ENCODE measurements at places on chromosomes 1 and 21. TPM values are rescaled to one million over a fixed set of nuclear protein-coding genes. Genes with fewer than 3 reads are reported as not detected.

Gene PAQR6
- 7.7 TPM for total RNA-seq

Gene SEC16B
- total RNA-seq: 2.4 TPM

DNA sequence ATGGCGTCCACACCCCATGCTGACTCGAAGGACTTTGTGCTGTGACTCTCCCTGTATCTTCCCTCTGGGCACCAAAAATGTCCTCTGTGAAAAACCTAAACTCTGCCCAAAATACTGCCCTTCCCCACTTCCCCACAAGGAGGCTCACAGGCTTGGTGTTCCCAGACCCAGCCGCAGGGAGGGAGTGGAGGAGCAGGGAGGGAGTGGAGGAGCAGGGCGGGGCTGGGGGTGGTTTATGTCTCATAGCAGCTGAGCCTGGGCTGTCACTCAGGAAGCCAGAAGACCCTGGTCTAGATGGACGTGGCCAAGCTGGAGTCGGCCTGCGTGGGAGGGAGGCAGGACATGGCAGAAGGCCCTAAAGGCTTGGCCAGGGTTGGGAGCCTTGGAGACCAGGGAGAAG, 461.7 kb downstream of the PTPRU start:
- DNase-seq: no peak

DNA sequence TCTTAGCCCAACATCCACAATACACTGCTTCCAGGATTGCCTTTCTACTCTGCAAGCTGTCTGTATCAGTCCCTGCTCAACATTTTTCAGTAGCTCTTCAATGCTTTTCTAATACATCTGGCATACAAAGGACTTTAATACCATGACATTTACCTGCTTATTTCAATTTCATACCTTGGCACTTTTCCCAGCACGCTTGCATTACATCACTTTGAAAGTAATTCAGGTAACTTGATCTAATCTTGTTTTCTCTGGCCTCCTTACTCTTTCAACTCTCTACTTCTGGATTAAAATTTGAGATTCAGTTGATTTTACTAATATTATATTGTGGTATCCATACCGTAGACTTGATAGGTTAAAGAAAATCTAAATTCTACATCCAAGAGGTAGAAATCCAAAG, 103.0 kb downstream of the PTGS2 start:
- DNase-seq: no peak

- no peak for DNase-seq
These were observed 9.5 kb downstream of the MR1 start for GRCh38 chr1:181043025-181043888.
